ENCODE measurements at places on chromosomes 2 and 18.

- no peak for DNase-seq
Observed at GRCh38 chr2:171803757-171804156, 90.3 kb downstream of the SLC25A12 start.

GRCh38 chr2:65607662-65608305 lies 175.4 kb upstream of the SPRED2 start:
- no peak for DNase-seq

- DNase-seq: no peak
Observed at GRCh38 chr2:120571015-120571728, 164.5 kb upstream of the GLI2 start.

DNA sequence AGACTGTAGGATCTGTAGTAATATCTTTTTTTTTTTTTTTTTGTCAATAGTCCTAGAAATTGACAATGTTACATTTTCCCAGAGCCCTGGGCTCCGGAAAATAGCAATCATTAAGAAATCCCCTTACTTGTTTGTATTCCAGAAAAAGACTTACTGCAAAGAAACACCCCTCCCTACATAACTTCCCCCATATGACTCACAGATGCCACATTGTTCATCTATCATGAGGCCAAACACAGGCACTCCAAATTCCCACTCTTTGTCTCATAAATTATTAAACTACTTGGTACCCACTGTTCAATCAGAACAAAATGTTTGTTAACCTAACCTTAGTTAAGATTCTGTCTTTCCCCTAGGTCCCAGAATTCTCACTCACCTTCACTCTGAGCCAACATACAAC lies 53.5 kb downstream of the TEX51 start:
- no peak for DNase-seq

DNA sequence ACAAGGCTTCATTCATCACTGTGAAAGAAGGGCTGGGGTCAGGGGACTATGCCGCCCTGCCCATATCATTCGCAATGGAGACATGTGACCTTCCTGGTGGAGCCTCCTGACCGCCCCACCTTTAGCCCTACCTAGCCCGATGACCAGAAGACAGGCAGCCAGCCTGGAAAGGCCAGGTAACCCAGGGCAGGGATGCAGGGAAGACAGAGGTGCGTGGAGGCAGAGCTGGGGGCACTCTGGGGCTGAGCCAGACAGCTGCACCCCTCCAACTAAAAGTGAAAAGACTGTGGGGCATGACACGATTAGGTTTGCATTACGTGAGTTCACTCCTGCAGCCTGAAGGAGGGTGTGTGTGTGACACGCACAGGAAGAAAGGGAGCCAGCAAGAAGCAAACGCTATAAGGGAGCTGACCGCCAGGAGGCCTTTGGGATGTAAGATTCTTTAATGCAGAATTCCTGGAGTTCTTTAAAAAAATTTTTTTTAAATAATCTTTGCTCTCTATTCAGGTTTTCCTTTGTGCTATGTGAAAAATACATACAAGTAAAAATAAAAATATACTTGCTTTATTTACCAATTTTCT lies 3.7 kb upstream of the HES6 start:
- no peak for DNase-seq

GRCh38 chr2:221447310-221447709 lies 124.8 kb downstream of the EPHA4 start:
- no peak for DNase-seq

- no peak for DNase-seq
Observed at GRCh38 chr2:189232759-189233406, 53.3 kb upstream of the COL5A2 start.

GRCh38 chr2:206837775-206838174 lies 72.4 kb downstream of the FASTKD2 start:
- no peak for DNase-seq

DNA sequence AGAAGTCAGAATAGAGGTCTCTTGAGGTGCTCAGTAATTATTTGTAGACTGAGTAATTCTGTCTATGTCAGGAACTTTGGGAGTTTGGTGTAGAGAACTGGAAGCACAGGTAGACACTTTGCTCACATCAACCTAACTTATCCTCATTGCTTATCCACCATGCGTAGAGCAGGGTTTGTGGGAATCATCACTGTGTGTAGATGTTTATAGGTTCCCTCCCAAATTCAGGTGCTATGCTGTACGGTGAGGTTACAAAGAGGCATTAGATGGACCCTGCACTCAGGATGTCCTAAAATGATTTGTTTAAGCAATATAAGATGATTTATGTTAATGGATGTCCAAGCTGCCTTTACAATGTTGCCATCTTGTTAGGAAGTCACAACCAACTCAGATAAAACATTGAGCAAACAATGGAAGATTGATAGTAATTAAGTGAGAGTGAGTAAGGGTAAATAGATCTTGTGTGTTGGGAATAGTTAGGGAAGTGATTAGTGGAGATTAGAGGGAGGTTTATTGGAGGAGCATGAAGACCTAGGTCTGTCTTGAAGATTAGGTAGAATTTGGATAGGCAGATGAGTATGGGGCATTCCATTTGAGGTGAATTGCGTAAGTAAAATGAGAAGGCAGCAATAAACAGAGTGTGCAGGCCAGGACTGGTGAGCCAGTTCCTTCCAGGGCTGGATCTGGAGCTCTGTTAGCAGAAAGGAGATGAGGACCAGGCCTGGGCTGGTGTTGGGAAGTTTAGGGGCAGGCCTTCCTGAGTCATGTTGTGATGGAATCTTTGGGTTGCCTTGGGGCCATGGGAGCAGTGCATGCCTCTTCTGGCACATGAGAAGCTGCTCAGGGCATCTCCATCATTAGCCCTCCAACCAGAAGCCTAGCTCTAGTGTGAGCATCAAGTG lies 12.1 kb downstream of the EPAS1 start:
- no peak for DNase-seq

- DNase-seq: no peak
Observed at GRCh38 chr2:99450199-99450598, 39.6 kb downstream of the REV1 start.

All from activated gamma-delta T cell treated with Interleukin-2 at 50 U/mL for 16 hours (primary cell).